Stimulated activated CD8-positive, alpha-beta memory T cell treated with anti-CD3 and anti-CD28 coated beads, Interleukin-15, amount 100 ng/mL, for 24 hours (primary cell): ENCODE measurements at places on chromosomes 12 and 14.

DNA sequence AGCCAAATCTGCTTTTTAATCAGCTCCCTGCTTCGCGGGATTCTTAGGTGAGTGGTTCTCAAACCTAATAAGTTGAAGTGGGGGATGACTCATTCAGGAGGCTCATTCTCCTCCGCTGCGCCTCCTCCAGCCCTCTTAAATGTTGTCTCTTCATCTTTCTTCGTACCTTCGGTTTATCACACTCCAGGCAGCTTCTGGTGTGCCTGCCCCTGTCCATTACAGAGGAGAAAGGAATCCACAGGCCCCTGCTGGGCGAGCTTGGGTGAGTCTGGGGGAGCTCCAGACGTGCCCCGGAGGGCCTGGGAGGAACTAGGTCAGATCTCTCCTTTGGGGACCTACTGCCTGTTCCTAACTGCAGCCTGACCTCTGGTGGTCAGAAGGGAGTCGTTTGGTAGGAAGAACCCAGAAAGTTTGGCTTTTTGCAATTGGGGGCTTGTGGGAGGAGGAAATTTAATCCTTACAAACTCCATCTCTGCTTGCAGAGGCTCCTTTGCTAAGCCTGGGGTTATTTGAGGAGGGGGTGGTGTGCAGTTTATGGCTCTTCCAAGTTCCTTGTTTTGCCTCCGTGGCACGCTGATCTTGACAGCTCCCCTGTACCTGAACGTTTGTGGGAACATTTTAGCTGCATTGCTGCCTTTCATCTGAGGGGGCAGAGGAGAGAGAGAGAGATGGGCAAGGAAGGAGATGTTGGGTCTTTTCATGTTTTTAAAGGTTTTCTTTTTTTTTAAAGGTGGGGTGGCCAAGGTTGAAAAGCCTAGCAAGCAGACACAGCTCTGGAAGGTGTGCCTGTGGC, 84.1 kb upstream of the GNG2 start:
- DNase-seq: no peak

DNA sequence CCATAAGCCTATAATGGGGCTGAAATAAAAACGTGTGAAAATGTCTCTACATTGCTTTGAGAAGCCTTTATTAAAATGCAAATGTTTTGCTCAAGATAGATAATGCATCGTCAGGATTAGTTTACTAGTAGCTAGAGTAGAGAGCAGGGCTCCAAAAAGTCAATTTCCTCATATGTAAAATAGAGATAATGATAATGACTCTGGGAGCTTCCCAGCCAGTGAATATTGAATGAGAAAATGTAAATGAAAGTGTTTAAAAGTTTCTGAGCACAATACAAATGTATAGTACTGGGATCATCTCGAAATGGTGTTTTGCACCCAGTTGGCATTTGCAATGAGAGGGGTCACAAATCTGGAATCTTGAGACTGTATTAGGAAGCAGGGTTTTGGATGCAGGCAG, 135.3 kb downstream of the OTOGL start:
- DNase-seq: no peak

GRCh38 chr14:90698379-90698869, 117.8 kb downstream of the TTC7B start:
- DNase-seq: no peak

DNA sequence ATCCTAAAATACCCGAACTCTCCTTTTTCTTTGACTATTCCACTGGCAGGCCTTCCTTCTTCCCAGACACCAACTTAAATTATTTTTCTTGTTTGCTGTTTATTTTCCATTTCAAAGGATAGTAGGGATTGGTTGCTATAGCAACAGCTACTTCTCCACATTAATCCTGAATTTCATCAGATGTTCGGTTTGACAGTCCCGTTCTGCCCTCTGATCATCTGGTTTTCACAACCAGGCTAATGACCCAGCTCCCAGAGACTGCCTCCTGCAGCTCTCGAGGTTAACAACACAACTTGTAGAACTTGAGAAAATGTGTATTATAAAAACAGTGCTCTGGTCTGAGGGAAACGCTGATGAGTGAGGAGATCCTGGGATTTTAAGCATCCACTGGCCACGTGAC, 45.5 kb downstream of the NUAK1 start:
- DNase-seq: no peak

GRCh38 chr14:38500125-38500524, 244.2 kb upstream of the CLEC14A start:
- DNase-seq: no peak

- DNase-seq: no peak
Observed at GRCh38 chr12:89439941-89440340, 84.7 kb downstream of the GALNT4 start.

GRCh38 chr12:6090803-6091202, 33.7 kb downstream of the VWF start:
- DNase-seq: no peak

GRCh38 chr12:108896817-108897216, 16.9 kb downstream of the DAO start:
- no peak for DNase-seq

GRCh38 chr12:97308576-97309198, 153.9 kb upstream of the RMST start:
- DNase-seq: no peak

- DNase-seq: no peak
Observed at GRCh38 chr12:33000016-33000415, 103.4 kb upstream of the PKP2 start.

GRCh38 chr14:68469208-68469713, 323.6 kb downstream of the ZFP36L1 start:
- no peak for DNase-seq

GRCh38 chr14:93010522-93011140, 87.7 kb downstream of the CHGA start:
- no peak for DNase-seq

GRCh38 chr12:131598717-131599116, 112.2 kb upstream of the SFSWAP start:
- DNase-seq: no peak

DNA sequence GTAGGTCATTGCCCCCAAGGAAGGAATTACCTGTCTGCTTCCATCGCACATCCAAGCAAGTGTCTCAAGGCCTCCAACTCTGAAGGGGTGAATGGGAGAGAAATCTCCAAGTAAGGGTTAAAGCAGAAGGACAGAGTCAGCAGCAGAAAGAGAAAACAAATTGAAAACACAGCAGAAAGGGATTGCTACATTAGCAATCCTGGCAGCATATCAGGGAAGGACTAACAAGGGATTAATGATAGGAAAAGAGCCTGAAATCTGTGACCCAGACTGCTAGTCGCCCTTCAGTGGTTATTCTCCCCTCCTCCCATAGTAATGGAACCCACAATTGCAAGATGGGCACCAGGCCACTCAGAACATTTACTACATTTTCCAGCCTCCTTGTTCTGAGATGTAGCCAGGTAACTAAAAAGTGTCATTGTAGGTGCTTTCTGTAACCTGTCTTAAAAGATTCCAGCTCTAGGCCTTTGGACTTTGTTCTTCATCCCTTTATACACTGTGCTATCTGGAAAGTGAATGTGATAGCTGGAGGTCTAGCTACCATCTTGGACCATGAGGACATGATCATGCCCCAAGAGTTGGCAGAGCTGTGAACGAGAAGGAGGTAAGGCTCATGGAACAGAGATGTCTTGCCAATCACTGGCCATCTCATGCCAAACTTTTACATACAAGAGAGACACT, 36.0 kb downstream of the MAP3K9 start:
- DNase-seq: no peak

DNA sequence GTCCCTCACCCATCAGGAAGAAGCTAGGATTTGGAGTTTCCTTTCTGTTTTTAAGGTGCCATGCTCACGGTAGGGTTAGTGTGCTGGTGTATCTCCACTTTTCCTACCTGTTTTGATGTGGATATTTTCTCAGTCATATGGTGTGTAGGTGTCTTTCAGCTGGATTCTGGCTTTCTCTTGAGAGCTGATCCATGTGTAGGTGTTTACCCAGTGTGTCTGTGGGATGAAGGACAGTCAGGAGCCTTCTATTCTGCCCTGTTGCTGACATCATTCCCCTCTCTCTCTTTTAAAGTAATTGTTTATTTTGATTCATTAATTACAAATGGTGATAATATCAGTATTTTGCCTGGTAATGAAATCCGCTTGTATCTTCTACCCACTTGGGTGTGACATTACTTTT, 22.8 kb downstream of the TMX1 start:
- no peak for DNase-seq

DNA sequence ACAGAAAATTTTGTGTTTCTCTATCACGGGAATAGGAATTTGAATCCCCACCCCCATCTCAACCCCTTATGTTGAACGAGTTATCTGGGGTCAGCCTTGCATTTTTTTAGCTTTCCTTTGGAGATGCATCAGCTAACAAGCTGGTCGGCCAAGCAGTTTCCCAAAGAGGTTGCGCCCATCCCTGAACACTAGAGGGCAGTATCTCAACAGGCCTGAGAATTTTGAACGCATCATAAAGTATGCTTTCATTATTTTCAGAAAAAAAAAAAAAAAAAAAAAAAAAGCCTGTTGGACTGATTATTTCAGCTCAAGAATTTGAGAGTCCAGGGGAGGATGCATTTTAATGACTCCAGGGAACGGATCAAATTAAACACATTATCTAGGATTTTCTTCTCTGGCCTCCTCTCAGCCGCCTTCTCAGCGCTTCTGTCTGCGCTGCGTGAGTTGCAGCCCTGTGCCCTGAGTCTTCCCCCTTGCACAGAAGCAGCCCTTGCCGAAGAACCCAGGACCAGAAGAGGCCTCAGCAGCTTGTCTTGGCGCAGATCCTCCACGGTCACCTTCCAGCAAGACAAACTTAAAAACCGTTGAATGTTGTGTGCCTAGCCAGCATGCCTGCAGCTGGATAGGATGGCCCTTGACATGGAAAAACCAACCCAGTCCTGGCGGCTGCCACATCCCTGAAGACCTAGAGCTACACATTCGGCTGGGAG, 76.6 kb upstream of the GZMB start:
- DNase-seq: no peak

DNA sequence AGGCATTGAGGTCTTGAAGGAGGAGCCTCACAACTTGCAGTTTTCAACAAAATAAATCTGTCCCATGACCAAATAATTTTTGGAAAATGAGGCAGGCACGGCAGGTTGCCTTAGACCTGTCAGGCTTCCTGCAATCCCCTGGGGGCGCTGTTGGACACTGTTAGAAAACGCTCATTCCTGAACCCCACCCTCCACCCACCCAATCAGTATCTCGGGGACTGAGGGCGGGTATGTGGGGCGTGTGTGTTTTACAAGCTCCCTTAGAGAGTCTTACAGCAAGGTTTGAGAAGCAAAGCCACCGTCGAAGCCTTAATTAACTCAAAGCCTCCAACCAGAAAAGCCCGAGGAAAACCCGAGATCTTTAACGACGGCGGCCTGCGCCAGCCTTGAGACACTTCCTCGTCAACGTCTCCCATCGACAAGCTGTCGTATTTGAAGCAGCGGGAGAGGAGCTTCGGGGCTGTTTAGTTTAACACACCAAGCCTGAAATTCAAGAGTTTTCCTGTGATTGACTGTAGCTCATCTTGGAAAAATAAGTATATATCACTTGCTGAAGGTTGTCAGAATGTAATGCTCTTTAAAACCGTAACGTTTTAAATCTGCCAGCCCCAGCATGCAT, 123.0 kb downstream of the GLT1D1 start:
- no peak for DNase-seq

DNA sequence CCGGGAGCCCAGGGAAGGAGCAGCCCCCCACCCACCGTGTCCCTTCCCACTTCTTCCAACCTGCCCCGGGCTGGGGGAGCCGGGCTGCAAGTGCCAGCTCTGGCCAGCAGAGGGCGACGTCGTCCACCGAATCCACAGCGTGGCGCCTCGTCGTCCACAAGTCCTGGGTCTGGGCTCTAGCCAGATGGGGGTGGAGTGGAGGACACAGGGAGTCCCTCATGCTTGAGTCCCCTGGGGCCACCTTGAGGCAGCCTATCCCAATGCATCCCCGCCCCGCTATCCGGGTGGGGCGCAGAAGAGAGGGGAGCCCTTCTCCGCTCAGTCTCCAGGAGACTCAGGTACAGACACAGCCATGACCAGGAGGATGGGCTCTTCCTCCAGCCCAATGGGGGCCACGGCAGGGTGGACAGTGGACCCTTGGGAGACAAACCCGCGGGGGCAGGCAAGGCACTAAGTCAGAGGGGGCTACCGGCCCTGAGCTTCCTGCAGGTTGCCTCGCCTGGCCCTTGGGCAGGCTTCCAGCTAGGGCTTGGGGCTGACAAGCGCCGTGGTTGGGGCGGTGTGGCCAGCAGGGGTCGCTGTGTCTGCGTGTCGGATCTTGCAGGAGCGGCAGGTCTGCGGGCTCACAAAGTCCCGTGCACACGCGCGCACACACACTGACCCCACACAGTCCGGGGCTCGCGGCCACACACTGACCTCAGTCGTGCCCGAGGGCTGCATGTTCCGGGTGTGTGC, 5.5 kb downstream of the AQP5 start:
- DNase-seq: peak; percentile 96

GRCh38 chr12:116245189-116245588, 32.3 kb downstream of the MED13L start:
- no peak for DNase-seq

DNA sequence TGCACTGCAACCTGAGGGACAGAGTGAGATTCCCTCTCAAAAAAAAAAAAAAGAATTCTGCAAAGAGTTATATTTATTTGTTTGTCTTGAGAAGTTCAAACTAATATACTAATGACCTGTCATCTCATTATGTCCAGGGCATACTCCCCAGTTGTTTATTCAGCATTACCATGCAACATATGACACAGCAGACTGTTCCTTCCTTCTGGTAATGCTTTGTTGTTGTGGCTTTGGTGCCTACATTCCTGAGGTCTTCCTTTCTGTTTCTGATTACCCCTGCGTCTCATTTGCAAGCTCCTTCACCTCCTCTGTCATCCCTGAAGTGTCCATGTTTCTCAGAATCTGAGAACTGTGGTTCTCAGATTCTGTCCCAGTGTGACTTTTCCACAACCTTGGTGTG, 55.3 kb downstream of the DERA start:
- no peak for DNase-seq

GRCh38 chr12:49033611-49034285, 15.2 kb upstream of the PRKAG1 start:
- DNase-seq: no peak

DNA sequence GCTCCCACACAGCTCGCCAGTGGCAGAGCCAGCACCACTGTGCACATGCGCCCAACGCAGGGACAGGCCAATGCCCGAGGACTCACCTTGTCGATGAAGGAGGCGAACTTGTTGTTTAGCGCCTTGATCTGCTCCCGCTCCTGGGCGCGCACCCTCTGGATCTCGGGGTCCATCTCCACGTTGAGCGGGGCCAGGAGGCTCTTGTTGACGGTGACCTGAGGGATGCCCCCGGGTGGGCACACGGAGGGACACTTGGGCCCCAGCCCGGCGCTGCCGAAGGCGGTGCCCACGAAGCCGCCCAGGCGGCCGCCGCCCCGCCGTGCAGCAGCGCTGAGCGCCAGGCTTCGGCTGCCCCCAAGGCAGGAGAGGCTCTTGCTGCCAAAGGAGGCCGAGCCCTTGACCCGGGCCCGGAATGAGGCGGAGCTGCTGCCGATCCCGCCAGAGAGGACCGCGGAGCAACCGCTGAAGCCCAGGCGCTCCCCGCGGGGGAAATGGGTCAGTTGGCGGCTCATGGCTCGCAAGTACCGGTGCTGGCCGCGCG, at the start of gene KRT72:
TSS of gene KRT72 (minus strand) at position 523 of the 541 bp plus-strand sequence. CDS start at position 512, 11 bp downstream.
- no peak for DNase-seq
